ENCODE measurements at places on chromosomes 6 and 20.
A peak's percentile ranks its signal among the peaks of the same experiment; 100 is the strongest.

DNA sequence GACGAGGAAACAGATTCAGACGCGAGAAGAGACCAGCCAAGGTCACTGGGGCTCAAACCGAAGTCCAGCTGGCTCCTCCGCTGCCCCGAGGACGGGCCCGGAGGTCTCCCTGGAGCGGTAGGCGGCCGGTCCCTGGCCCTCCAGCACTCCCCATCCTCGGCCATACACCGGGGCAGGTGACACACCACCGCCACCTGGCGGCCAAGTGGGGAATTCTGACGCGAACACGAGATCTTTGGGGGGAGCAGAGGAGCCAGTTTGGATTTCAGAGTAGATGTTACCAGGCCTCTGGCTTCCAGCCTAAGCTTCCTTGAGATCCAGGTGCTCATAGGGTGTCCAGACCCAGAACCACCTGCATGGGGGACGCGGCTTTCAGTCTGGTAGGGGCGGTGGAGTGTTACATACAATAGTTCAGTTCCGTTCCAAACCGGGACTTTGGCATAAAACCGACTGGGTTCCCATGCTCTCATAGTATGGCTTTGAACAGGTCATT, 16.1 kb downstream of the BPIFB1 start:
- no peak for DNase-seq

DNA sequence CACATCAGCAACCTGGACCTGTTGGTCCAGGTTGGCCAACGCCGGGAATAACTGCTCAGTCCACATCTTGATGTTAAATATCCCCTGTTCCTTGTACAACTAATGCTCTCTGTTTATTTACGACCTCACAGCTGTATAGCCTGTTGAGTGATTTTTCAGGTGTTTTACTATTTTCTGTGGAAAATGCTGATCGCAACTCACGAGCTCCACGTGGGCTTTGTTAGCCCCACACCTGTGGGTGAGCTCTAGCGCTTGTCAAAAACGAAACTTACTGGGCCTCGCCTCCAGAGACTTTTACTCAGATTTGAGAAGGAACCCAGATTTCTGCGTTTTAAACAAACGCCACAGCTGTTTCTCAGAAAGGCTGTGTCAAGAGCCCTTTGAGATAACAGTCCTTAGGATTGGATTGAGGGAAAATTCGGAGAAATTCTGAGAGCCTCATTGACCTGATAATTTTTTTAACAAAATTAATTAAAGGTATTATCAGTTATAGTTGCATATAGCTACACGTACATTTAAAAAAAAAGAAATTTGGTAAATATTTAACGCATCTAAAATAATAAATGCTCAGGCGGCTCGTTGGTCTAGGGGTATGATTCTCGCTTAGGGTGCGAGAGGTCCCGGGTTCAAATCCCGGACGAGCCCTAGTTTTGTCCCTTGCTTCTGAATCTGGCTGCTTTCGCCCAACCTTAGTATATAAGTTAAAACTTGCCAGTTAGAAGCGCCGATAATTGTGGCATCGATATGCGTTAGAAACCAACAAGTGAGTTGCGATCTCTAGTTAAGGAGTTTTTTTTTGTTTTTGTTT, 16.7 kb downstream of the HMGN4 start:
- no peak for DNase-seq

DNA sequence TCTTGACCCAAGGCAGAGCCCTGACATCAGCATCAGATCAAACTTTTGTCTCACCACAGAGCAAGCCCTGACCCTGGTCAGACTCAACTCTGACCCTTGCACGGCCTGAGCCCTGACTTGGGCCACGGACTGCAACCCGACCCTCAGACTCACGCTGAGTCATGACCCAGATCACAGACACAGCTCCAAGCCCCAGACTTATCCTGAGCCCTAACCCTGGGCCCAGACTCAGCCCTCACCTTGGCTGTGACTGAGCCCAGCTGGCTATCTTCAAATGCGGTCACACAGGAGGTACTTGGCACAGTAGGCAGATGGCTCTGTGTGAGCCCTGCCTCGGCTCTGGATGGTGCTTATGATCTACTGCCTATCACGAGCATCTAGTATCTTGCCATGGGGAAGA, 602.3 kb downstream of the PTPRT start:
- DNase-seq = no peak

GRCh38 chr6:128069188-128069587, 168.3 kb upstream of the THEMIS start:
- DNase-seq = no peak

DNA sequence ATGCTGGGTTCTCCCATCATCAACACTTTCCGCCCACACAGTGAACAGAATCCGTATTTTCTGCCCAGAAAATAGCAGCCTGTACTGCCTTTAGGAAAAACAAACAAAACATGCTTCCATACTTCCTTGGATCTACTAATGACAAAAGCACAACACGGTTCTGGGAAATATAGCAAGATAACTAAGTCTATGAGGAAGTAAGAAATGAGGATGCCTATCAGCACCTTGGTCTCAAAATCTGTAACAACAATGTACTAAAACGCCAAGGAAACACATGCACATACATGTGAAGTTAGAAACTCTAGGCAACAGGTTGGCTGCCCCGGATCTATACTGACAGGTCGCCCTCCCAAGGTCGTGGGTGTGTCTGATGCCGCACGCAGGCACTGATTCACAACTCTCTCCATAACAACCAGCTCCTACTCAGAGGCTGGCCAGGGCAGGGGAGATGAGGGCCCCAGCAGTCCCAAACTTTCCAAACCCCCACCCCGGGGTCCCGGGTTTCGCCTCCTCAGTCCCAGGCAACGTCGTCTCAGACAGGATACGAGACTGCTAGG, 710 bp downstream of the BTBD9 start:
- DNase-seq = no peak

DNA sequence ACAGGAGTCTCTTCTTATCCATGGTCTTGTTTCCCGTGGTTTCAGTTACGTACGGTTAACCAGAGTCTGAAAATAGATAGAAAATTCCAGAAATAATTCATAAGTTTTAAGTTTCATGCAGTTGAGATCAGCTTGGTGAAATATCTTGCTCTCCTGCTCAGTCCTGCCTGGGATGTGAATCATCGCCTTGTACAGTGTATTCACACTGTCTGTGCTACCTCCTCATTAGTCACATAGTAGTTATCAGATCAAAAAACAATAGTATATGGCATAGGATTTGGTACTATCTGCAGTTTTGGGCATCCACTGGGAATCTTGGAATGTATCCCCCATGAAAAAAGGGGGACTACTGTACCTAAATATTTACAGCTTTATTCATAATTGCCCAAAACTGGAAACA, 22.7 kb upstream of the MOCS1 start:
- DNase-seq = peak; percentile 41

- DNase-seq = no peak
These were observed 9.3 kb upstream of the SGK2 start for GRCh38 chr20:43549416-43550065.

GRCh38 chr6:54255886-54256285, 52.4 kb upstream of the TINAG start:
- DNase-seq = no peak

GRCh38 chr6:103047567-103047966, 1654.1 kb downstream of the GRIK2 start:
- DNase-seq = no peak

DNA sequence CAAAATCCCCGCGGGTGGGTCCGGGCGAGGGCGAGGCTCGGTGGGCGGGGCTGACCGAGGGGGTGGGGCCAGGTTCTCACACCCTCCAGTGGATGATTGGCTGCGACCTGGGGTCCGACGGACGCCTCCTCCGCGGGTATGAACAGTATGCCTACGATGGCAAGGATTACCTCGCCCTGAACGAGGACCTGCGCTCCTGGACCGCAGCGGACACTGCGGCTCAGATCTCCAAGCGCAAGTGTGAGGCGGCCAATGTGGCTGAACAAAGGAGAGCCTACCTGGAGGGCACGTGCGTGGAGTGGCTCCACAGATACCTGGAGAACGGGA, 809 bp downstream of the HLA-G start:
- no peak for DNase-seq

DNA sequence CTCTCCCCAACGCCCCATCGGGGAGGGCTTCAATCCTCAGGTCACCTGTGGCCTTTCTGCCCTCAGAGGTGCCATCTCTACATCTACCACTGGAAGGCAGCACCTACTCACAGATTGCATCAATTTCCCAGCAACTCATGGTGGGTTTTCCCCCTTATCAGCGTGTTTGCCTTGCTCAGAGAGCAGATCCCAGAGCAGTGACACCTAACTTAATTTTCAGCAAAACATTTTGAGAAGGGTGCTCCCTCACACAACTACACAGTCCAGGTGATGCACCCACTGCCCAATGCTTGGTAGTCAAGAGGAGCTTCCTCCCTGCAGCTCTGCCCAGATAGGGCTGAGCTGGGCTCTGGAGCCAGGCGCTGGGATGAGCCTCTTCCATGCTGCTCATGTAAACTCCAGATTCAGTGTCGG, 48.2 kb downstream of the PLG start:
- no peak for DNase-seq

GRCh38 chr6:130037207-130037811, 18.9 kb downstream of the L3MBTL3 start:
- no peak for DNase-seq

GRCh38 chr6:131862476-131862875, 54.7 kb downstream of the ENPP1 start:
- no peak for DNase-seq

DNA sequence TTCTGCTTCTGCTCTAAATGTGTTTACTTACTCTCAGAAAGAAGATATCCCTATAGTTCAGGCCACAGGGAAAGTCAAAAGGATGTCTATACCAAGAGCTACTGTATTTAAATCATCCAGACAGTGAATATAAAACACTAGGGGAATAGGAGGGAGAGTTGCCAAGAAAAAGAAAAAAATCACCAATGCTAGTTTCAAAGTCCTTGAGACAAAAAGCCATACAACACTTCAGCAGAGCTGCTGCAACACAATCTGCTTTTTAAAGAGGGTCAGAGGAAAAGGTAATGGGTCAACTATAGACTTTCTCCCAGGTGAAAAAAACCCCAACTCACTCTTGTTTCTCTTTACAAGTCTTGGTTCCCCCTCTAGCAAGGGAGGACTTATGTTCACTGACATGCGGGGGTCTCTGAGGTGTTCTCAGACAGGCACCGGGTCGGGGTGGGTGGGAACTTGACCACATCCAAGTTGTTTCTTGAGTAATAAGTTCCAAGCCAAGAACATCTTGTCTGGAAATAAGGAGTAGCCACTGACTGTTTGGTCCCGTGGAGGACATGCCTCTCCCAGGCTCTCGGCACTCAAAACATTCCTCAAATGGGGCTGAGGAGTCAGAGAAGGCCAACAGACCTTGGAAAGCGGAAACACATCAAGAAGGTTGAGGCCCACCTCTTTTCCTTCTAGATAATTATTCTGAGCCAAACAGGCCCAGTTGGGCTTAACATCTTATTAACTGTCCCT, 47.7 kb downstream of the GJA10 start:
- no peak for DNase-seq

GRCh38 chr6:166438211-166438861, 55.6 kb upstream of the MPC1 start:
- DNase-seq = no peak

- no peak for DNase-seq
These were observed 36.4 kb upstream of the GCLC start for GRCh38 chr6:53581173-53581773.

GRCh38 chr6:142867988-142868812, 76.8 kb downstream of the HIVEP2 start:
- DNase-seq = no peak

DNA sequence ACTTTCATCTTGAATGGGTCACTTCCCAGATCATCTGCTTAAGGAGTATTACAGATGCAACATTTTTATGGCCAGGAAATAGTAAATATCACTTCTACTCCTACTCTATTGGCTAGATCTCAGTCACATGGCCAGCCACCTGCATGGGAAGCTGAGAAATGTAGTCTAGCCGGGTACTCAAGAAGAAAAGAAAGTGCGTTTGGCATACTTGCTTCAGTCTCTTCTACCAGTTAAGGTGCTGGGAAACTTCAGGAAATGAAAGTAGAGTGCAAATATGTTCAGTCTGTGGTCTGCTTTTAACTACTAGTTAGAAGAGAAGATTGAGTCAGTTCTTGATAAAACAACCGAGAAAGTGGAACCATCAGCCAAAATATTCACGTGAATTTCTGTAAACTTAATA, 129.2 kb downstream of the PDSS2 start:
- DNase-seq = no peak

DNA sequence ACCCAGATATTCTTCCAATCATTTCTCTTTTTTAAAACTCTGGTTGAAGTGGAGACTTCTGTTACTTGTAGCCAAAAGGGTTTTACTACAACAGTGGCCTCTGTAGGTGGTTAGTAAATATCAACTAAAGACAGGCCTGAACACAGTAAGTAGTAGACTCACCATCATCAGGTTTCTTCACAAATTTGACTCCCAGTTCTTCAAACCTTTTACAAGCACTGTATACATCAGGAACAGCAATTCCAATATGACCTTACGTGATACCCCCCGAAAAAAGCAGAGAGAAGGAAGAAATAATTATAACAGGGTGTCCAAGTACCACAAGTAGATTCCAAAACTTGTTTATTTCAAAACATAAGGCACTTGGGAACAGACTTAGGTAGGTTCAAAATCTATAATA, 21.1 kb downstream of the GLO1 start:
- DNase-seq = no peak

- no peak for DNase-seq
These were observed 43.2 kb downstream of the PFDN4 start for GRCh38 chr20:54251096-54251495.

DNA sequence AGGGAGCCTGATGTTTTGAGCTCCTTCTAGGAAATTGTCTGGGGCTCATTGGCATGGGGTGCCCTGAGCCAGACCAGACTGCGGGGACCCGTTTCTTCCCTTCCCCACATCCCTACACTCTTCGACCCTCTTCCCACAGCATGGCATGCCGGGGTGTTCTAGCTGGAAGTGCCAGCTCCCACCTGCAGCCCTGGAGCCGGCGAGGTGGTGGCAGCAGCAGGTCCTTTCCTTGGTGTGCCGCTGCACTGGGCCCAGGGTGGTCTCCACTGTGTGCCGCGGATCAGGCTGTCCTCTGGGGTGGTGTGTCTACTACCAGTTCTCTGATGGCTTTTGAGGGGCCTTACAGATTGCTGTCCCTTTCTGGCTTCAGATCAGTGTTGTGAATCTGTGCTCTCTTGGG, 7.5 kb upstream of the RWDD1 start:
- no peak for DNase-seq

- no peak for DNase-seq
These were observed 240.5 kb downstream of the CLIC5 start for GRCh38 chr6:45775026-45775697.

GRCh38 chr6:85975957-85976356, 333.3 kb upstream of the SYNCRIP start:
- DNase-seq = no peak

- peak; percentile 37 for DNase-seq
These were observed 1249.0 kb upstream of the CITED2 start for GRCh38 chr6:140623498-140623897.

GRCh38 chr6:85675030-85675819, 32.5 kb upstream of the SYNCRIP start:
- DNase-seq = no peak

- no peak for DNase-seq
These were observed 60.8 kb downstream of the RBM38 start for GRCh38 chr20:57451795-57452661.

DNA sequence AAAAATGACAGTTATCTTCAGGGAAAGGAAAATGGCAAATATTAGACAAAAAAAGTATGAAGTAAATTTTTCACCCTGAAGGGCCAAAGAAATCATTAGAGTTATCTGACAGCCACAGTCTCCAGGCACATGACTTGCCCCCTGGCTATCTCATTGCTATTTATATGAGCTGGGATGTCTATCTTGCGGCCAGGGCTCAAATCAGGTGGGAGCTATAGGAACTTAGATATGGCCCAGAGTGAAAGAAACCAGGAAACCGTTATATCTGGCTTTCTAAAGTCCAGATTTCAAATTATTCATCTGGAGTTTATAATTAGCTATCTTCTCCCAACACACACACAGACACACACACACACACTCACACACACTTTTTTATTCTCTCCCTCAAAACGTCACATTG, 135.3 kb upstream of the EEF1E1 start:
- no peak for DNase-seq
